GM12891 (cell line): ENCODE measurements at places on chromosomes 13 and 19.

- DNase-seq: no peak
Measured at GRCh38 chr19:2271234-2272103, 10.5 kb downstream of the PEAK3 start.

DNA sequence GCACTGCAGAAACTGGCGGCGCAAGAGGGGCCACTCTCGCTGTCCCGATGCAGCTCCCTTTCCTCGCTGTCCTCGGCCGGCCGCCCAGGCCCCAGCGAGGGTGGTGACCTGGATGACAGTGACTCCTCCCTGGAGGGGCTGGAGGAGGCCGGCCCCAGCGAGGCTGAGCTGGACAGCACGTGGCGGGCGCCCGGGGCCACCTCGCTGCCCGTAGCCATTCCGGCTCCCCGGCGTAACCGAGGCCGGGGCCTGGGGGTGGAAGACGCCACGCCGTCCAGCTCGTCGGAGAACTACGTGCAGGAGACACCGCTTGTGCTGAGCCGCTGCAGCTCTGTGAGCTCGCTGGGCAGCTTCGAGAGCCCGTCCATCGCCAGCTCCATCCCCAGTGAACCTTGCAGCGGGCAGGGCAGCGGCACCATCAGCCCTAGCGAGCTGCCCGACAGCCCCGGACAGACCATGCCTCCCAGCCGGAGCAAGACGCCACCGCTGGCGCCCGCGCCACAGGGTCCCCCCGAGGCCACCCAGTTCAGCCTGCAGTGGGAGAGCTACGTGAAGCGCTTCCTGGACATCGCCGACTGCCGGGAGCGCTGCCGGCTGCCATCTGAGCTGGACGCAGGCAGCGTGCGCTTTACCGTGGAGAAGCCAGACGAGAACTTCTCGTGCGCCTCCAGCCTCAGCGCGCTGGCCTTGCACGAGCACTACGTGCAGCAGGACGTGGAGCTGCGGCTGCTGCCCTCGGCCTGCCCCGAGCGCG lies 12.4 kb downstream of the C19orf25 start:
- no peak for DNase-seq

DNA sequence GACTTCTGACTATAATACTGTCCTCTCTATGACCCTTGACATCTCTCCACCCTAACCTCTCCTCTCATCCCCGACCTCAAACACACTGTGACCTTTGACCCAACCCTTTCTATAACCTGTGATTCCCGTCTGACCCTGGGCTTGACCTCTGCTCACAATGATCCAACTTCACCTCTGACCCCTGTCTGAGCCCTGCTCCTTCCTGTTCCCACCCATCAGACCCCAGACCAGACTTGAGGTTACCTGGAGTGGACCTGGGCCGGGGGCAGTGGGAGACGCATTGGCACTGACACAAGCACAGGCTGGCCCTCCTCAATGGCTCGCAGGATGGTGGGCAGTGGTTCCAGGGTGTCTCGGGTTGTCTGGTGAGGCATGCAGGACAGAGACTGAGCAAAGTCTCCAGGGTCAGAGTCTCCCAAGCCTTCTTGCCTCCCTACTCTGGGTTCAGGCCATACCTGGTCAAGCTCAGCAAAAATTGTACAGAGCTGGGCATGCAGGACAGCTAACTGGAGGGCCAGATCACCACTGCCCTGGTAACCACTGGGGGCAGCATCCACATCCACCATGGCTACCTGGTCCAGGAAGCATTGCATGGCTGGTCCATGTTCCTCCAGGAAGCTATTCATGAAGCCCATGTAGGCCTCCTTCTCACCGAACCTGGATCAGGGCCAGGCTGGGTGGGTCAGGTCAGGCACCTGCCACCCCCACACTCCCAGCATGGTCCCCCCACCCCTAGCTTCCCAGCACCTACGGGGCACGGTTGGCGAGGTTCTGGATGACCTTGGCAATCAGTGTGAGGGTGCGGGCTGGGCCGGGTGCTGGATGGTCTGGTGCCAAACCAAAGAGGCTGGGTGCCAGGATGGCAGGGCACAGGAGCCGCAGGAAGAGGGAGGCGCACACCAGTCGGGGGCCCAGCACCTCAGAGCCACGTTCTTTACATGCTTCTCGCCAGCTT lies 4.4 kb upstream of the WIZ start:
- DNase-seq: no peak

GRCh38 chr19:38049105-38049649 lies 142.2 kb downstream of the SIPA1L3 start:
- DNase-seq: peak; percentile 51

DNA sequence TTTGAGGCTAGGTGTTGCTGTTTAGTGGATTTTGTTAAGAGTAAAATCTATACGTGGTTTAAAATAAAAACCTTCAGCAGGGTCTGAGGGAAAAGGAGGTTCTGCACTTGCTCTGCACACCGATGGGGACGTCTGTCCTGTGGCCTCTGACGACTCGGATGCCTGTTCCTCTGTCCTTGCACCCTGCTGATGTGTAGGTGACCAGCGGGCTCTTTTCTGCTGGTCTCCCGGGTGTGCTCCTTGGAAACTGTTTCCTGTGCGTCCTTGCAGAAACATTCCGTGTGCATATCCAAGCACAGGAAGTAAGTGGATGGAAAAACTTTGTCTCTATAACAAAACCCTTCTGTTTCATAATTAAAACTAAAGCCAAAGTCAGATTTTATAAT lies 3.8 kb downstream of the ATP4B start:
- no peak for DNase-seq

DNA sequence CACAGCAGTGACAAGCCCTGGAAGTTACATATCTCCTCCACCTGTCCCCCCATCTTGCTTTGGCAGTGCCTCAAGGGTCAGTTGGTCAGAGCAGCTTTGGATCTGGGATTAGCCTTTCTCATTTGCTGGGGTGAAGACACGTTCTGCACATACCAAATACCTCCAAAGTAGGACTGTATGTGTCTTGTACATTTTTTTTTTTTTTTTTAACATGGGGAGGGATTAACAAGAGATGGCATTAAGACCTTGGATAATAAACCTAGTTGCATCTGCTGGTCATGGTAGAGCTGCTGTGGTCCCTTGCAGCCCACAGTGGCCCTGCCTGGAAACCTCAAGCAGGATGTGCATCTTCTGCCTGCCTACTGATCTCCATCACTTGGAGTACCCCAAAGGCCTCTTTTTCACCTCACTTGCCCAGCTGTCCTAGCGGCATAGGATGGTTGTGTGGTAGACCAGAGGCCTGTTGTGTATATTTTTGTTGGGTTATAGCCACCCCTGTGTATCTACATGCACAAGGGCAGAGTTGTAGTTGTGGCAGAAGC lies 2.5 kb downstream of the RPS19 start:
- no peak for DNase-seq

- no peak for DNase-seq
Measured at GRCh38 chr19:8965887-8966286, 44.3 kb downstream of the MUC16 start.

- peak; percentile 90 for DNase-seq
Measured at GRCh38 chr19:40190891-40191835, at the start of gene MAP3K10. MAP3K10 (plus strand) TSS chr19:40191426; CDS start chr19:40192032, 606 bp downstream.

GRCh38 chr13:67135356-67135755 lies 94.8 kb downstream of the PCDH9 start:
- DNase-seq: no peak

DNA sequence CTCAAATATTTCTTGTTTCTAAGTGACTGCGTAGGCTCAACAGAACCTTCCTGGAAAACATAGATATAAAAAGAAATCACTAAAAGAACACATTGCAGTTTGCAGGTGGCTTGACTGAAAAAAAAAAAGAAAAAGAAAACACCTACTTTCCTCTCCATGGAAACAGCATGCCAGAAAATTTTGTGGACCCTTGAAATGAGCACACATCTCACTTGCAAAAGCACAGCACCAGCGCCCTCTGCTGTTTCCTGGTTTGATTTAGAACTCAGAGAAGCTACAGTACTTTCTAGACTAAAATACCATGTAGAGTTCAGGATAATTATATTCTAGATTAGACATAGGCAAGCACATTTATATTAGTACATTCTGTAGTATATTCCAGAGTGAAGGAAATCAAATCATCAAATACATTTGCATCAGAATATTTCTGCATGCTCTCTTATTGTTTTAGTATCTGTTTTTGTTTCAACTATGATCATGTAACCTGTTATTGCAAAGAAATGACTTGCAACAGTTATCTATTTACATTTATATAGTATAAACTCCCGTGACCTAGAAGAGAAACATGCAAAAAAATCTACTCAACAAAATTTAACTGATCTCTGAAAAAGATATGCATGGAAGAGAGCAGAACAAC lies 22.3 kb upstream of the XPO4 start:
- DNase-seq: no peak

DNA sequence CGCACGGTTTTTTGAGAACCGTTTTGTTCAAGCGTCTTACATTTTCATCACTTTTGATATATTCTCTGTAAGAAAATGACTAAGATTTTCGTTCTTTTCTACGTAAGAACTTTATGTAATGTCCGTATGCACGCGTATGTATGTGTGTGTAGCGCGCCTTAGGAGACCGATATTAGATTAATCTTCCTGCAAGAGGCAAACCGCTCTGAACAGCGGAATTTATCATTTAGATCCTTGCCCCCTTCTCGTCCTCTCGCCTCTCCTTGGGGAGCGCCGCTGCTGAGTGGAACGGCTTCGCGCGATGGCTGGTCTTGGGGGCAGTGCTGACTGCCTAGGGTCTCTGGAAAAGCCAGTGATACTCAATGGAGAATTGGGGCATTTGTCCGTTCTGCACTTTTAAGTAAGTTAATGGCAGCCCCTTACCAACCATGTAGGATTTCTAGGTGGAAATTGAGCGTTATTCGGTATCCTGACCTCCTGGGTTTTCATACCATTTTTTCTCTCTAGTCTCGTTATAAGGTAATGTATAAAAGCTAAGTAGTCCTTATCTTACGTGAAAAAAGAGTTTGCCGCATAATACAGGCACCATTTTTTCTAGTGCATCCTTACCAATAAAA lies 4.7 kb downstream of the MAB21L1 start:
- no peak for DNase-seq

DNA sequence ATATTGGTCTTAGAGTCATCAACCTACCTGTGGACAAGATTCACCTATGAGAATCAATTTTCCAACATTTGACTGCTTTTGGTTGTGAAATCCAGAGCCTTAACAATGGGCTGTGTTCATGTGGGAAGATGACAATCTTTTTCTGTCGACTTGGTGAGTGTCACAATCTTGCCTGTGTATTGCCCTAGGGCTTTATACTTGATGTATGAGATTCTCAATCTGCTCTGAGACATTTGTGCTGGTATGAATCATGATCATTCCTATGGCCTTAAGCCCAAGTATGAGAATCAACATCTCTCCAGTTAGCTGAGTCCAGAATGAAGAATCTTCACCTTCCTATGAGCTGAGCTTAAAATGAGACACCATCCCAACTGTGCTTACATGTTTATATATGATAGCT lies 68.7 kb downstream of the ZNF726 start:
- no peak for DNase-seq

GRCh38 chr13:27663947-27664346 lies 42.3 kb downstream of the POLR1D start:
- DNase-seq: no peak

- DNase-seq: no peak
Measured at GRCh38 chr19:41114132-41114531, at the start of gene CYP2F1. CYP2F1 (plus strand) TSS chr19:41114432; CDS start chr19:41116189, 1,757 bp downstream.

- DNase-seq: peak; percentile 78
Measured at GRCh38 chr19:8240274-8241229, 31.4 kb downstream of the CERS4 start.

- DNase-seq: peak; percentile 81
Measured at GRCh38 chr19:18000915-18001776, 6.8 kb upstream of the ARRDC2 start.

- DNase-seq: no peak
Measured at GRCh38 chr19:47447470-47448359, 24.0 kb downstream of the SLC8A2 start.

GRCh38 chr13:97493456-97493855 lies 59.5 kb downstream of the RAP2A start:
- no peak for DNase-seq

DNA sequence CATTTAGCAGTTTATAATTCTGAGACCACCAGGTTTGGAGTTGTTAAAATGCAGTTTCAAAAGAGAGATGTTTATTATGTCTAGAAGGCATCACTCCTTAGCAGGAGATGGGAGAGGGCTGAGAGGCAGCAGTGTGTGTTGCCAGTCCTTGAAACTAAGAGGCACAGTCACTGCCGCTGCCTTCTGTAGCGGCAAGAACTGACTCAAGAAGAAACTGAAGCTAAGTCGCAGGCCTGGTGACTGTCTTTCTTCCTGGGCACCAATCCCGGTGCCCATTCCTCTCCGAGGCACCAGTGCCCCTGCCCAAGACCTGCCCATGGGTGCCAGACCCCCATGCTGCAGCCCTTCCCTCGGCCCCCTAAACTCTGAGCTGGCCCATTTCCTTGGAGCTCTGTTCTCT lies 20.1 kb downstream of the N4BP2L1 start:
- no peak for DNase-seq

- DNase-seq: no peak
Measured at GRCh38 chr13:48292650-48293049, 10.9 kb upstream of the RB1 start.

DNA sequence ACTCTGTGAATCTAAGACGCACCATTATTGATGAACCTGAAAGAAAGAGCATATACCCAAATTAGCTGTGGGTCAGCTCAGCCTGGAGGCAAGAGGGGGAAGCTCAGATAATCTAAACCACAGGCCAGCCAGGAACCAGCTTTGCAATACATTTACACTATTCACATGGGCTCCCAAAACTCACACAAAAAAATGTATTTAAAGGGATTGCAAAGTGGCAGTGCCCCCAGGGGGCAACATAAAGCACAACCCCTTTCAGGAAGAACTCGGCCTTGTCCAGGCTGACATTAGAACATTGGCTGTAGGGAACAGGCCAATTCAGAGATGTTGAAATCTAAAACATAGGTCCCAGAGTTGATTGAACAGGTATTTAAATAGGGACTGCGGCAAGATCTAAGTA lies 3.2 kb upstream of the PROZ start:
- no peak for DNase-seq

DNA sequence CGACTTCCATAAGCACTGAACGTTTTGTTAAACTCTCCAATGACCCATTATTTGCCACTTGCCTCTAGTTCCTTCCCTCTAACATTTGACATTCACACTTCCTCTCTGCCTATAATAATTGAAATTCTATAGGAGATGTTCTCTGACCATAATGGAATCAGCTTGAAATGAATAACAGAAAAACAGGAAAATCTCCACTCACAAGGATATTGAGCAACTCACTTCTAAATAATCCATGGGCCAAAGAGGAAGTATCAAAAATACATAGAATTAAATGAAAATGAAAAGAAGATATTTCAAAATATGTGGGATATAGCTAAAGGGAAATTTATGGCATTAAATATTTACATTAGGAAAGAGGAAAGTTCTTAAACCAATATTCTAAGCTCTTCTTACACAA lies 3.4 kb upstream of the FCGBP start:
- no peak for DNase-seq

GRCh38 chr13:26186995-26187394 lies 35.1 kb downstream of the RNF6 start:
- no peak for DNase-seq
